ENCODE measurements at places on chromosomes 7 and 10.
A peak's percentile ranks its signal among the peaks of the same experiment; 100 is the strongest.

- DNase-seq = no peak
These were observed at the start of gene PRSS1 for GRCh38 chr7:142749218-142749993. PRSS1 (plus strand) TSS chr7:142749472; CDS start chr7:142749485, 13 bp downstream.

GRCh38 chr7:40135317-40135610, 459 bp downstream of the SUGCT start:
- DNase-seq = no peak

DNA sequence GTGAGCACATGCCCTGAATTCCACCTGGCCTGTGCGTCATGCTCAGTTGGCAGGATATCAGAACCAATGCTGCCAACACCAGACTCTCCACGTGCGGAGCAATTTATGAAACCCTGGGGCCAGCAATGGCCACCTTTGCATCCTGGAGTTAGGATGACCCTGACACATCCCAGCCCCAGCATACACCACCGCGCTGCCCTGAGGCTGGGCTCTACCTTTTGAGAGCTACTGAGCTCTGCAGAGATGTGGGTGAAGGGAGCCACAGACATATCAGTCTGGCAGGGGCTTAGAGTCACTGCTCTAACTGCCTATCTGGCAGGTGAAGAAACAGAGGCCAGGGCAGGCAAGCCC, 41.9 kb downstream of the SYPL1 start:
- no peak for DNase-seq

GRCh38 chr10:71346731-71347130, 27.7 kb downstream of the SLC29A3 start:
- no peak for DNase-seq

DNA sequence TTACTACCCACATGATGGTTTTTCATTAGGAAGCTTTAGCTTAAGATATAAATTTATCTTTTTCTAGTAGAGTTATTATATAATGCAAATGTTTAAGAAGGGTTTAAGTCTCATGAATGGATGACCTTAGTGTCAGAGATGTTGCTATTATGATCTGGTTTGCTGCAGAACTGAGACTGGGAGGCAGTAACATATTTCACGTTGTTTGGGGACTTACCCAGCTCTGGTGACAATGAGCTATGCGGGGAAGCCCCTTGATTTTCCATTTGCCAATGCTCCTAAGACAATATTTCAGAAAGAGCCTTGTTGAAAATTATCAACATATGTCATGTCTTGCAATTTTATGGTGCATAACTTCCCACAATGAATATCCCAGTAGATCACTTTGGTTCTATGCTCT, 754.6 kb downstream of the REEP3 start:
- no peak for DNase-seq

- no peak for DNase-seq
These were observed 733 bp upstream of the ARL5B start for GRCh38 chr10:18658271-18659124.

DNA sequence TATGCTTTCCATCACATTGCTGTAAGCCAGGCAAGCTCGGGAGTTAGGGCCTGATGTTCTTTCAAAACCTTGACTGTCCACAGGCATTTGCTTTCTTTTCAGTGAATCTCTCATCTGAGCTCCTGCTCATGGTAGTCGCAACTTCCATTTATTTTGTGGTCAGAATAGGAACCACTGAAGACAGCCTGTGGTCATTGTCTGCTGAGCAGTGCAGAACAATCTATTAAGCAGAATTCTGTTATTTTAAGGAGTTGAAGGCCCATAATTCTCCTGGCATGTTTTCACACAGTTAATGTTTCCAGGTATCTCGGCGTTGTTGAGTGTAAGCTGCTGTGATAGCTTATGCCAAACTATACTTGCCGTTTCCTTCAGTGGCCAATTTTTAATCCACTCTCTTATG, 491.1 kb upstream of the AKR1E2 start:
- DNase-seq = no peak

- DNase-seq = no peak
These were observed 89.7 kb upstream of the PDGFA start for GRCh38 chr7:609365-609764.

GRCh38 chr7:40721342-40721949, 586.6 kb downstream of the SUGCT start:
- no peak for DNase-seq

- no peak for DNase-seq
These were observed 222.6 kb downstream of the HTR7 start for GRCh38 chr10:90635111-90635765.

- DNase-seq = no peak
These were observed 43.7 kb downstream of the ZNF273 start for GRCh38 chr7:64946772-64947171.

GRCh38 chr10:61986382-61986781, 84.9 kb downstream of the ARID5B start:
- DNase-seq = no peak

- DNase-seq = no peak
These were observed 138.3 kb upstream of the PALS2 start for GRCh38 chr7:24434972-24435371.

DNA sequence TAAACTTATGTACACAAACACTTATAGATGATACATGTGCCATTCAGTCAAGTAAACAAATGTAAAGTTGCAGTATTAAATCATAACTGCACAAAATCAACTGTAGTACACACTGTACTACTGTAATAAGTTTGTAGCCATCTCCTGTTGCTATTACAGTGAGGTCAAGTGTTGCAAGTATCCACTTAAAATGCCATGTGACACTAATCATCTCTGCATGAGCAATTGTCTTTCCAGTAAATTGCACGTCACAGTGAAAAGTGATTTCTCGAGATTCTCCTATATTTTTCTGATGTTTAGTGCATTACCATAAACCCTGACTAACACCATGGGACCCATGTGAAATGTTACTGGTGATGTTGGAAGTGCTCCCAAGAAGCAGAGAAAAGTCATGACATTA, 293.3 kb upstream of the SP4 start:
- no peak for DNase-seq

GRCh38 chr7:64811767-64812166, 17.5 kb downstream of the ZNF138 start:
- DNase-seq = no peak

GRCh38 chr7:44853391-44853790, 5.5 kb upstream of the H2AZ2 start:
- DNase-seq = no peak

GRCh38 chr10:1380088-1380671, 324.0 kb downstream of the WDR37 start:
- DNase-seq = no peak

DNA sequence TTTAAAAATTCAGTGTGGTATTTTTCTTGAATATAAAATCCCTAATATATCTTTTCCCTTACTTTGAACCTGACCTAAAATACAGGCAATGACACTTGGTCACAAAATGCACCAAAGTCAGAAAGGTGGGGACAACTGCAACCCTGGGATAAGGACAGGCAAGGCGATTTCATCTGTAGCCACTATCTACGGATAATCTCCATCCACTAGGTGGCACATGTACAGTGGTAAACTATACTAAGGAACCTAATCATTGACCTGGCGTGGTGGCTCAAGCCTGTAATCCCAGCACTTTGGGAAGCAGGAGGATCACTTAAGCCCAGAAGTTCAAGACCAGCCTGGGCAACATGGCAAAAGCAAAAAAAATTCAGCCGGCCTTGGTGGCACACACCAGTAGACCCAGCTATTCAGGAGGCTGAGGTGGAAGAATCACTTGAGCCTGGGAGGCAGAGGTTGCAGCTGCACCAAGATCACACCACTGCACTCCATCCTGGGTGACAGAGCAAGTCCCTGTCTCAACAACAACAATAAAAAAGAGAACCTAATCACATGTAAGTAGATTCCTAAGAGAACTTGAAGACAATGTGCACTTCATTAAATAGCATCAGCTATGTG, 98.9 kb downstream of the KMT2C start:
- DNase-seq = no peak

DNA sequence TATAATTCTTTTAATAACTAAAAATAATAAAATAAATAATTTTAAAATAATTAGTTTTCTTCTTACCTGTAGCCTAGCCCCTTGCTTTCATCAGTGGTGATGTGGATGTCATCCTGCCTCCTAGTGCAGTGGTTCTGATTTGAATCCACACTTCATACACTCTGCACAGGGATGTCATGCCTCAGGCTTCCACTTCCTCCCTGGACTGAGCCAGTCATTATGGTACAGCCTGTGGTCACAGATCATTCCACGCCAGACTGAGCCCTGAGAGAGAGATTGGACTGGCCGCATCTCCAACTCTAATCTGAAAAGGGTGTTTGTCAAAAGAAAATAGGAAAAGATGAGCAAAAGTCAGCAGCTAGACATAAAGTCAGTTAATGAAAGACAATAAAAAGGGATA, 436.2 kb upstream of the IGFBP3 start:
- no peak for DNase-seq

DNA sequence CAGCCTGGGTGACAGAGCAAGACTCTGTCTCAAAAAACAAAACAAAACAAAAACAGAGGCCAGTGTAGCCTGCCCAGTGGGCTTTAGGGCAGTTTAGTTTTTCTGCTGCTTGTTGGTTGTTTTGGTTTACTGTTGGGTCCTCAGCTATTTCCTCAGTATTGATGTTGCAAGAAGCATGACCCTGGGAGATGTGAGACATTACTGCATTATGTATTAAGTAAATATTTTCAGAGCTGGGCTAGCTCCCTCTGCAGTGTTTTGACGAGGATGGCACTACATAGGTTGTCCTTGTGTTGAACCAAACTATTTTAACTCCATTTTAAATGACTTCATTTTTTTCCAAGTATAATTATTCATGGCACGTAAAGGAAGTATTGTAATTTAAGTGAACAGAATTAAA, 4.8 kb downstream of the AKAP9 start:
- DNase-seq = no peak

GRCh38 chr10:104452977-104453376, 99.3 kb downstream of the CFAP58 start:
- DNase-seq = no peak

DNA sequence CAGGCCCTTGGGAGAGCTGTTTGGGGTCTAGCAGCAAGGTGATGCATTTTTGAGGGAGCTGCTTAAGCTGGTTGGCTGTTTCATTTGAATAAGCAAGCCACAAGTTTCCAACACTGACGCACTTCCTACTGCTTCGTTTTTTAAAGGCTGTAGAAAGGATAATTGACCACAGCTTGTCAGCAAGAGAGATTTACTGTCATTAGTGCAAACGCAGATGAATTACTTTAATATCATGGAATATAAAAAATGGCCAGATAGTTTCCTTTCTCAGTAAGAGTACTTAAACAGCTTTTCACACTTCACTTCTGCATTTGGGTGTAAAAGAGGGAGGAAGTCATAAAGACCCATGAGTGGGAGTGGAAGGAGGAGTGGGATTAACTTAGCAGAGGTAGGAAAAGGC, 61.5 kb downstream of the FZD1 start:
- no peak for DNase-seq

DNA sequence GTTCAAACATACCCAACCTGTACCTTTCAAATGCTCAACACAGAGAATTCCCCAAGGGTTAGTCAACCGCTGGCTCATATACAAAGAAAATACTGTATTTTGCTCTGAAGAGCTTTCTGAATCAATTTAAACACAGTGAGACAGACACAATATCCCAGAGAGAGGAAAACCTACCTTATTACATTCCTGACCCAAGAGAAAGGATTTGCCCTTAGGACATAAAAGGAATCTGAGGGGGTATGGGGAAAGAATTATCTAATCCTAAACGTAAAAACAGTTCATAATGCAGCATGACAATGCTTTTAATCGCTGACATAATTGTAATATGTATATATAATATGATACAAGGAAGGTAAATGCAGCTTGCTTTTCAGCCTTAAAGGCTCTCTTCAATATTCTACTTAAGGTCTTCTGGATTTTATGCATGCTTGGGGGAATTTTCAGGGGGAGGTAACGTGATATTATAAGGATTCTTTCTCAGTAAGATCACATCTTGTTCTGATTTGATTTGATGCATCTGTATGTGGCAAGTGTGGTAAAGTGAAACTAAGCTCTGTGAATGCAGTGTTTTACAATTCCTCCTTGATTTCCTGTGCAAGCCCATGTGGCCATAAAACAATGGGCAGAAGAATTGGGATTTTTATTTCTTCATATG, 240.5 kb downstream of the GLI3 start:
- no peak for DNase-seq

DNA sequence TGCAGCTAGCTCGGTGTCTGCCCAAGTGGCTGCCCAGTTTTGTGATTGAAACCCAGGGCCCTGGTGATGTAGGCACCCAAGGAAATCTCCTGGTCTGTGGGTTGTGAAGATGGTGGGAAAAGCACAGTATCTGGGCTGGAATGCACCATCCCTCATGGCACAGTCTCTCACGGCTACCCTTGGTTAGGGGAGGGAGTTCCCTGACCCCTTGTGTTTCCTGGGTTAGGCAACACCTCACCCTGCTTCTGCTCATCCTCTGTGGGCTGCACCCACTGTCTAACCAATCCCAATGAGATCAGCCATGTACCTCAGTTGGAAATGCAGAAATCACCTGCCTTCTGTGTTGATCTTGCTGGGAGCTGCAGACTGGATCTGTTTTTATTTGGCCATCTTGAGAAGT, 27.6 kb downstream of the GIMAP4 start:
- no peak for DNase-seq

DNA sequence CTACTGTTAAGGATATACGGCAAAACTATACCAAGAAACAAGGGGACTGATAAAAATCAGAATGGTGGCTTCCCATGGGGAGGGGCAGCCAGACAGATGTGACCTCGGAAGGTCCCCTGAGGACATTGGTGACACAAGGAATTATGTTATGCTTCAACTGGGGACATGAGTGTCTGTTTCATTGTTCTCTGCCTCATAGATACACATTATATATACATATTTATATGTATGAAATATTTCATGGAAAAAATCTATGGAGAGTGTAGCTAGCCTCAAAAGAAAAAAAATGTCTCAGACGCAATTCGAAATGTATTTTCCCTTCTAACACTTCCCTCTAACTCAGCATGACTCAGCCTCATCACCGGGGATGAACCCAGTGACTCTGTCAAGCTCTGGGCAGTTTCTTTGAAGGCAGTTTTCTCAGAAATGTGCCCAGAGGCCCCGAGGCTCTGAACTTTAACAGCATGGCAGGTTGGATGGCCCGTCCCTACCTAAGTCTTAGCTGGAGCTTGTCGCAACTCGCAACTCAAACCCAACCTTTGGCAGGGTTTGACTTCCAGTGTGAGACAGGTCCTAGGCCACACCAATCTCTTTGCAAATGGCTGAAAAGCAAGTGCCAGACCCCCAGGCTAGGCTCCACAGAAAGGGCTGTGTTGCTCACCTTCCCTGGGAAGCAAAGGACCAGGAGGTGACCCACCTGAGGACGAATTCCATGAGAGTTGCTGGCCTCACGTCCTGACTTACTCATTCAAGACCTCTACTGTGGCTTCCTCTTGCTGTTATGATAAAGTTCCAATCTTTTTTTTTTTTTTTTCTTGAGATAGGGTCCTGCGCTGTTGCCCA, 86.9 kb downstream of the CARD11 start:
- peak; percentile 36 for DNase-seq

- no peak for DNase-seq
These were observed 139.0 kb downstream of the LRRN3 start for GRCh38 chr7:111229916-111230315.

DNA sequence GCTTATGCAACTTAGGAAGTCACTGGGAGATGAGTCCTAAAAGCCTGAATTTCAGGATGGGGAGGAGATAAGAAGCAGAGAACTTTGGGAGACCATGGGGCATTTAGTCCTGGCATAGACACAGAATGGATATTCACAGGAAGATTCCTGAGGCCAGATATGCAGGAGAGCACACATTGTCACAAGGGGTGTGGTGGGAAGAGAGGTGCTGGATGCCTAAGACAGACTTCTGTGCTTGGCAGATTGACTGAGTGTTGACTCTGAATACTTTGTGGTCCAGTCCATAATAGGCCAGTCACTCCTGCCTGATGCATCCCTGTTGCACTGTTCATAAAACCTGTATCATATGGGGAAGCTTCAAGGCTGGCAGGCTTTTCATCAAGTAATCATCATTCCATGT, 18.5 kb downstream of the SRI start:
- DNase-seq = no peak

- no peak for DNase-seq
These were observed 13.3 kb downstream of the KMT2E start for GRCh38 chr7:105027176-105027853.
